ENCODE measurements at places on chromosomes 1 and 21.
A peak's percentile ranks its signal among the peaks of the same experiment; 100 is the strongest.

GRCh38 chr1:112991402-112992120, 35.6 kb upstream of the SLC16A1 start:
- no peak for DNase-seq

GRCh38 chr1:148315071-148315811, 163.2 kb upstream of the NBPF11 start:
- no peak for DNase-seq

- no peak for DNase-seq
Observed at GRCh38 chr21:40923407-40923806, 76.4 kb upstream of the DSCAM start.

- DNase-seq, result no peak
Observed at GRCh38 chr1:45394342-45394741, 54.1 kb upstream of the MUTYH start.

DNA sequence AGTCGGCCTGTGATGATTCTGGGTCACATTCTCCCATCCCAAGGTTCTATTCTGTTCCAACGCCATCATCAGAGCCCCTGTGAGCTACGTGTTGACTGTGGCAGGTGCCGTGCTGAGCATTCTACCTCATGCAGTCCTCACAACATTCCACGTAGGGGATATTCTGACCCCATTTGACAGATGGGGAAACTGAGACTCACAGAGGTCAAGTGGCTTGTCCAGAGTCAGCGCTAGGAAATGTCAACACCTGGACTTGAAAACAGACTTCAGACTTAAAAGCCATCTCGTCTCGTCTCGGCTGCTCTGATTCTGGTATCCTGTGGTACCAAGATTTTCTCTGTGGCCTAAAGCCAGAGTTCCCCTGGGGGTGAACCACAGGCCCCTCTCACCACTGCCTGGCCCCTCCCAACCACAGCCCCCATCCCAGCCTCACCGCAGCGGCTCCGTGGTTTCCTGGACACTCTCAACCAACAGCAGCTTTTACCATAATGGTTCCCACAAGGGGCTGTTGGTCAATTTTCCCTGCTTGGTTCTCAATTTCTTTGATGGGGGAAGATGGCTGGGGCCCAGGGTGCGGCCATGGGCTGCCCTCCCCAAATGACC, 39.6 kb downstream of the SDC3 start:
- DNase-seq, result peak; percentile 17

GRCh38 chr21:20999659-21000058, 1.4 kb downstream of the NCAM2 start:
- DNase-seq, result no peak

DNA sequence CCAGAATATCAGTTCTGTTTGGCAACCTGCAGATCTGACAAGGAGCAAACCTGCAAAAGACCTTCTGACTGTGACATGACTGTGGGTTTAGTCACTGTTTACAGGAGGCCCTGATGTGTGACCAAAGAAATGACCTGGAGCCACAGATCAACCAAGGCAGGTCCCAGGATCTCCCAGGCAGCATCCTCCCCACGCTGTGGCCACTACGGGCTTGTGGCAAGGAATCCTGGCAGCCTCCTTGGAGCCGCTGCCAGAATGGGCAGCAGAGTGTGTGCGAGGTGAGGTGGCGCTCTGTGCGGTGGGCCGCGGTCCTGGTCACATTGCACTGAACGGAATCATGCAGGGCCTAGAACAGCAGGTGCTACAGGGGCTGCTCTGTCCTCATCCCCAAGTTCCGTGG, 15.9 kb downstream of the MCM3AP start:
- DNase-seq, result no peak

DNA sequence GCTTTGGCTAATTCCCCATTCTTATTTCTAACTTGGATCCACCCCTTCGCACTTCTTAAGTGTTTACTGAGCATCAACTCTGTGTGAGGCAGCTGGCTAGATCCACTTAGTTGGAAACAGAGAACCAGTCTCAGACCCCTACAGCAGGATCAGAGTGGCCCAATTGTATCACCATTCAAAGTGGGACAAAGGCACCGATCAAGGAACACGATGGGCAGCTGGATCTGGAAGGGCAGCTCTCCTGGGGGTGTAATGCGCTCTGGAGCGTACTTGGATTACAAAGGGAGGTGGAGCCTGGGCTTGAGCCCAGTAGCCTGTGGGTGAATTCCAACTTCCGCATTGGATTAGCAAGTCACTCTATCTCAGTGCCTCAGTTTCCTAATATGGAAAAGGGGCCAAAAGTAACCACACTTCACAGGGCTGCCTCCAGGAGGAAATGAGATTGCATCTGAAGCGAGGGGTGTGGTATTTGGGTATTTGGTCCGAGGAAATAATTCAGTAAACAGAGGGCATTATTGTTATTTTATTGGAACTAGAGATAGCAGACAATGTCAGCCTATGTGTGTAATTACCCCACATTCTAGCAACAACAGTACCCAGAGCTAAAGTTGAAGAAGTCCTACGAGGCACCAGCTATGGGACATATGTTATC, 11.9 kb downstream of the ECE1 start:
- DNase-seq, result no peak

- no peak for DNase-seq
Observed at GRCh38 chr1:244035358-244035757, 15.7 kb upstream of the ZBTB18 start.

GRCh38 chr1:231016966-231017365, 23.1 kb downstream of the FAM89A start:
- DNase-seq, result no peak

- DNase-seq, result no peak
Observed at GRCh38 chr1:39445573-39445972, 45.9 kb upstream of the BMP8A start.

- DNase-seq, result no peak
Observed at GRCh38 chr1:110074166-110074565, 3.7 kb upstream of the ALX3 start.

DNA sequence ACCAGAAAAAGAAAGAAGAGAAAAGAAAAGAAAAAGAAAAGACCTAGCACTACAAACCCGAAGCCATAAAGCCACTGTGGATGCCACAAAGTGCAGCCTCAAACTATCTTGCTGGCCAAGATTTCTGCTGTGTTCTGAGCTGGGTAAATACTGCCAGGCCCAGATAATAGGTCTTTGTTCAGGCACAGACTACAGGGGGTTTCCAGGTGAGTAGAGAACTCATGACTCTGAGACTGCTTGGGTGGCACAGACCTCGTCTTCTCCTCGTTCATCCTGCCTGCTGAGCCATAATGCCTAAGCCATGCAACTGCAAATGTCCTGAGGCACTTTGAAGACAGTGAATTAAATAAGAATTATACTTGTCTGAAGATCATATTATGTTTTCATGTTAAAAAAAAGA, 651.8 kb downstream of the LMO4 start:
- no peak for DNase-seq

DNA sequence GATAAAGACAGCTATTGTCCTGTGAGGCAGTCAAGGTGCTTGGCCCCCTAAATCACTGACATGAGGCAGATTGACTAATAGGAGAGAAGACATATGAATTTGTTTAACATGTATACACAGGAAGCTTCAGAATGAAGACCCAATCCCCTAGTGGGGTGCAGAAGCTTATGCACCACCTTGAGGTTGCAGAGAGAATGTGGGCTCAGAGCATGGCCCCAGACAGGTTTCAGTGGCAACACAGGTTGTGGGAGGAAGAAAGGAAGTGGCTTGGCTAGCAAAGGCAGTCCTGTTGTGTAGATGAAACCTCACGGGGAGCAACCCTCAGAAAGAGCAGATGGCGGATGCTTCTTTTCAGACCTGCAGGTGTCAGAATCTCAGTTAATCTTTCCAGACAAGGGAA, 37.0 kb upstream of the PARP1 start:
- peak; percentile 50 for DNase-seq

Measured in GM18507 (cell line).